ENCODE measurements at places on chromosomes 1 and 21.

DNA sequence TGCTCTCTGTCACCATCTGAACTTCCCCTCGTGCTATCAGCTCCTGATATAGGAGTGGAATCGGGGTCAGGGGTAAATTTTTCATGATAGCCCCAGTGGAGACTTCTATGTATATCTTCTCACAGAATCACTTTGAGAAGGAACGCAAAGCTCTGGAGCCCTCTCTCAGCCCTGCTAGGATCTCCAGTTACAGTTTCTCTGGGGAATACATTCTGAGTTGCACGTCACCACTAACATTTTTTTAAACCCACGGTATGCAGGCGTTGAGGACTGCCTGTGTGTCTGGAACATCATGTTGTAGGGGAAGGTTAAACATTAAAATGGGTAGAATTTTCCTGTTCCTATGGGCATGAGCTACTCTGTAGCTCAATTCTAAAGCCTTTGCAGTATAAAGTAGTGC, 116.4 kb upstream of the FAM78B start:
- DNase-seq: no peak

- DNase-seq: no peak
Observed at GRCh38 chr1:42429603-42430002, 26.2 kb downstream of the ZMYND12 start.

GRCh38 chr1:57820356-57821095, 396.7 kb upstream of the DAB1 start:
- no peak for DNase-seq

DNA sequence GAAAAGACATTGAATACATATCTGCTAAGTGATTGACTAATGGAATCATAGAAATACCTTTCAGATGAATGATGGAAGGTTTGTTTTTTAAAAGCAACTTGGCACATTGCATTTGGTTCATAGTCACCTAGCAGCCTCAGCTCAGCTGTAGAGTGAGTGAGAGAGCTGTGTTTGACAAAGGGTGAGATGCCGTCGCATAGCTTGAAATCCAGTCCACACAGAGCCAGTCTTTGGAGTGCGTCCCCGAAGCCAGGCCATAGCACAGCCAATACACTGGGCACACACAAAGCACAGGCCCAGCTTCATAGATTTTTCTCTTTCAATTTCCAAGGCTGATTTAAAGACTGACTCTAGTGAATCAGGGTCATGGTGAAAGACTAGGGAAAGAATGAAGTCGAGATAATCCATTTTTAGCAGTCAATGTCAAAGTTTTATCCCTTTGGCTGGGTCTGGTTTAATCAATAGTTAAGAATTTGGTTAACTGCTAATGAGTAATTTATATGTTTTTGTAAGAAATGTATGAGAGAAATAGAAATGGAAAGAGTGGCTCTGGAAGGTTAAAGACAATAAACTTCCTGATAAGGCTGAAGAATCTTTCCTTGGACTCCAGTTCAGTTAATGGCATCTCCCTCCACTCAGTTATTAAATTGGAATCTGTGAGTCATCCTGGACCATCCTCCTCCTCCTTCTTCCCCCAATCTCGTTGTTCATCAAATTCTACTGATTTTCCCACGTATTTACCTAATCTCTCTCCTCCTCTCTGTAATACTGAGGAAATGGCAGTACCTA, 101.2 kb upstream of the IRF2BP2 start:
- no peak for DNase-seq

DNA sequence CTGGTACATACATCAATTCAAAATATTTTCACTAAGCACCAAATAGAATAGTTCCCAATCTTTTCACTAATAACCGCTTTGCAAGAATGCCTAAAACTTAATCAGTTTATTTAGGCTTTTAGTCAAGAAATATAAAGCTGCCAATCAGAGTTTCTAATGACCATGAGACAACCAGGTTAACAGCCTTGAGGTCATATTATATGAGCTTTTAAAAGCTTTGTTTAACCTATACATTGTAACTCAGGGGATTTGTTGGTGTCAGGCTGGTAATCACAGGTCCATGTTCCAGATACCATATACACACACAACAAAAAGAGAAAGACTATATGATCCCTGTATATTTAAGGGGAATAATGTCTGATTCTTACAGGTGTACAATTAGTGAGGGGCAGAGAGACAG, 246.2 kb upstream of the ADGRL2 start:
- no peak for DNase-seq

GRCh38 chr1:77950873-77951272, 28.0 kb downstream of the FUBP1 start:
- no peak for DNase-seq

DNA sequence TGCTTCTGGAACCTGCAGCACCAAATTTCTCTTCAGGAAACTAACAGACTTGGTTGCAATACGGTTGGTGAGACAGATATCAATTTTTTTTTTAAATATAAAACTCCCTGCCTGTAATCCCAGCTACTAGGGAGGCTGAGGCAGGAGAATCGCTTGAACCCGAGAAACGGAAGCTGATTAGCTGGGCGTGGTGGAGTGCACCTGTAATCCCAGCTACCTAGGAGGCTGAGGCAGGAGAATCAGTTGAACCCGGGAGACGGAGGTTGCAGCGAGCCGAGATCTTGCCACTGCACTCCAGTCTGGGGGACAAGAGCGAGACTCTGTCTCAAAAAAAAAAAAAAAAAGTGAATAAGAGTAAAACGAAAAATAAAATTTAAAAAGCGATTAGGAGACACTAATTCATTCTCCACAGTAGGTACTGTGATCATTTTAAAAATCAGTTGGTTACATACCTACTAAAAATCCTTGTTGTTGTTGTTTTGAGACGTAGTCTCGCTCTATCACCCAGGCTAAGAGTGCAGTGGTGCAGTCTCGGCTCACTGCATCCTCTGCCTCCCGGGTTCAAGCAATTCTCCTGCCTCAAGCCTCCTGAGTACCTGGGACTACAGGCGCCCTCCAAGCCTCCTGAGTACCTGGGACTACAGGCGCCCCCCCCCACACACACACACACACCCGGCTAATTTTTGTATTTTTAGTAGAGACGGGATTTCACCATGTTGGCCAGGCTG, 796 bp upstream of the RBM8A start:
- no peak for DNase-seq

DNA sequence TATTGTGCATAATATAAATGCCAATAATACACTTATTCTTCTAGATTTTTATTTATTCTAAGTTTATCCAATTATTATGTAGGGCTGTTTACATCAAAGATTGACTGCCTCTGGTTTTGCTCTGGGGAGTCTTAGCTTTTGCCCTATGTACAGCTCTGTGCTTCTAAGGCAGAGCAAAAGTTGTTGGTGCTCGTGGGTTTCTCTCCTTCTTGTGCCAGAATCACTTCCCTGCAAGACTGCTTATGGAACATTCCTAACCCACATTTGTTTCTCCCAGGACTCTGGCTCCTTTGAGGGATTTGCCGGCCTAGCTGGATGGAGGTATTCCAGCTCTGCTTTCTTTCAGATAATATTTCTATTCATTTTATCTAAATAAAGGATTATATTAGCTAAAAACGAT, 849.1 kb downstream of the USP25 start:
- no peak for DNase-seq

- DNase-seq: no peak
Observed at GRCh38 chr21:42594616-42595282, 58.7 kb upstream of the PDE9A start.

DNA sequence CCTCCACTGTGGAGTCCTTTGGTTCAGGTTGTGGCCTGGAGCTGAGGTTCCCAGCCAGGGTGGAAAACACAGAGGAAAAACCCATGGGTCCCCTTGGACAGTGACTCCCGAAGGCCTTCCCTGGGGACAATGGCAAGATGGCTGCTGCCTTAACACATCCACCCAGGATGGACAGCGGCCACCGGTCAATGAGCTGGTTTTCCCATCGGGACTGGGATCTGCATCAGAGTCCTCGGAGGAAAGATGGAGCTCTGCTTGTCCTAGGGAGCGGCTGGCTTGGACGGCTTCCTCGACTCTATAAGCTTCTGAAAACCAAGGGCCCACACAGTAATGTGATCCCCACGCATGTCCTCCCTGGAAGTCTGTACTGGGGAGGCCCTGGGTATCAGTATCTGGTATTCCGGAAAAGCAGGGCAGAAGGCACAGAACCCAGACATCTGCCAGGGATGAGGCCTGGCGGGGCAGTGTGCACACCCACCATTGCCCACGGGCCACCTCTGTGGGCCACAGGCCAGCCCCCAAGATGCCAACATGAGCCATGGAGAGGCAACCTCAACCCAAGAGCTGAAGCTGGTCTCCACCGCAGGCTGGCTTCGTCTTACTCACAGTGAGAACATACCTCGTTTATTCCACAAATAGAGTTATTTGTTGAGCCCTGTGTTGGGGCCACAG, 94.7 kb upstream of the VAMP3 start:
- DNase-seq: no peak

DNA sequence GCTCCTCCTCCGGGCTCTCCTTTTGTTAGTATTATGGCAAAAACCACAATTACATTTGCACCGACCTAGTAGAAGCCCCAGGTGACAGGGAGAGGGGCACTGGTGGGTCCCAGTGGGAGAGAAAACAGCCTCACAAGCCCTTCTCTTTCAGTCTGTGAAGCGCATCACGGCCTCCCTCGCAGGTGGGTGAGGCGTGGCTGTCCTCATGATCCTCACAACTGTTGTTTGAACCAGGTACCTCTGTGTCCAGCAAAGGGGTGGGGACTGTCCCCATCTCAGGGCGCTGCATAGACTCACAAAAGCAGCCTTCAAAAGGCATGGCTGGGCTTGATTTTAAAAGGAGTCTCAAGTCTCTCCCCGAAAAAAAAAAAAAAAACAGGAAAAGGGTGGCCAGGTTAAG, 7.9 kb upstream of the C2CD2 start:
- DNase-seq: no peak

- DNase-seq: no peak
Observed at GRCh38 chr1:89602871-89603404, 30.0 kb upstream of the LRRC8C start.

- DNase-seq: no peak
Observed at GRCh38 chr1:207825409-207825695, 73.5 kb downstream of the CD46 start.

- DNase-seq: no peak
Observed at GRCh38 chr1:119587341-119587740, 60.7 kb downstream of the ZNF697 start.

DNA sequence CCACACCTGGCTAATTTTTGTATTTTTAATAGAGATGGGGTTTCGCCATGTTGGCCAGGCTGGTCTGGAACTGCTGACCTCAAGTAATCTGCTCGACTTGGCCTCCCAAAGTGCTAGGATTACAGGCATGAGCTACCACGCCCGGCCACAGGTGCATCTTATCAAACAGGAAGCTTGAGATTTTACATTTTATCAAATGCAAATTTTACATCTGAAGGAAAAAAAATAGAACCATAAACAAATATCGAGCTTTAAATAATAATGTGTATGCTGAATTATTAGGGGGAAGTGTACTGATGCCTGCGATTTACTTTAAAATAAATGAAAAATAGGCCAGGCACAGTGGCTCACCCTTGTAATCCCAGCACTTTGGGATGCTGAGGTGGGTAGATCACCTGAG, 16.6 kb upstream of the BRWD1 start:
- DNase-seq: no peak

- no peak for DNase-seq
Observed at GRCh38 chr1:247338723-247339275, 7.1 kb upstream of the ZNF496 start.

DNA sequence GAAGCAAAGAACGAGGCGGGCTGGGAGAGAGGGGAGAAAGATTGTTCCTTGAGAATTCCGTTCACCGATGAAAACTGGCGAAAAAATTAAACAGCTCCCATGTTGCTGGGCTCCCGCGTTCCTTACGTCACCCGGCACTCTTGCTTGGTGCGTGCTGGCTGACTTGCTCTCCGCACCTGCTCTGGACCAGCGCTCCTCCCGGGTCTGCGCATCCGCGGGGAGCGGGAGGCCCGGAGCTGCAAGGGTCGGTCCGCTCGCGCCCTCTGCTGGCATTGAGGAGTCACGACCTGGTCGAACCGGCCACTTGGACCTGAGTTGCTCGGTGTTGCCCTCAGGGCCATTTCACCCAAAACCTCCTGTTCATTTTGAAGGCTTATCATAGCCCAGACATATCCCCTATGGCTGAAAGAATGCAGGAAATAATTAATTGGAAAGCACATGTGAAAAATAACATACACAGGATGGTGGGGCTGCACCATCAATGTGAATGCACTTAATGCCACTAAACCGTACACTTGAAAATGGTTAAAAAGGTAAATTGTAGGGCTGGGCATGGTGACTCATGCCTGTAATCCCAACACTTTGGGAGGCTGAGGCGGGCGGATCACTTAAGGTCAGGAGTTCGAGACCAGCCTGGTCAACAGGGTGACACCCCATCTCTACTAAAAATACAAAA, 98.9 kb upstream of the BACE2 start:
- peak; percentile 22 for DNase-seq
